ENCODE measurements at places on chromosomes 4 and X. TPM values are rescaled to one million over a fixed set of nuclear protein-coding genes. Genes with fewer than 3 reads are reported as not detected.

The ARSJ gene
- total RNA-seq, result 28.0 TPM

The HMGN5 gene
- total RNA-seq, result 1.6 TPM

The YTHDC1 gene
- total RNA-seq, result 35.2 TPM

The GAGE12F gene
- total RNA-seq, result not detected

The MAGEB17 gene
- not detected for total RNA-seq

The SAGE1 gene
- not detected for total RNA-seq

The CCNB3 gene
- 0.17 TPM for total RNA-seq

The GAB1 gene
- 12.5 TPM for total RNA-seq

The RAB40AL gene
- total RNA-seq, result 0.73 TPM

The PABPC4L gene
- total RNA-seq, result 0.17 TPM

The TMEM31 gene
- not detected for total RNA-seq

The EVC2 gene
- 12.7 TPM for total RNA-seq

The IL15 gene
- total RNA-seq, result 6.5 TPM

The LEF1 gene
- not detected for total RNA-seq

All from smooth muscle cell of trachea (primary cell).